ENCODE measurements at places on chromosomes 2 and 18.

GRCh38 chr2:68359889-68360288, 5.2 kb upstream of the PLEK start:
- DNase-seq: no peak
- no peak overlapping the region for H3K4me3 ChIP-seq
- H3K36me3 ChIP-seq: no peaks in the 10 kb centered on the region
- no peaks in the 10 kb centered on the region for H3K27me3 ChIP-seq
- H3K27ac ChIP-seq: no peak overlapping the region

DNA sequence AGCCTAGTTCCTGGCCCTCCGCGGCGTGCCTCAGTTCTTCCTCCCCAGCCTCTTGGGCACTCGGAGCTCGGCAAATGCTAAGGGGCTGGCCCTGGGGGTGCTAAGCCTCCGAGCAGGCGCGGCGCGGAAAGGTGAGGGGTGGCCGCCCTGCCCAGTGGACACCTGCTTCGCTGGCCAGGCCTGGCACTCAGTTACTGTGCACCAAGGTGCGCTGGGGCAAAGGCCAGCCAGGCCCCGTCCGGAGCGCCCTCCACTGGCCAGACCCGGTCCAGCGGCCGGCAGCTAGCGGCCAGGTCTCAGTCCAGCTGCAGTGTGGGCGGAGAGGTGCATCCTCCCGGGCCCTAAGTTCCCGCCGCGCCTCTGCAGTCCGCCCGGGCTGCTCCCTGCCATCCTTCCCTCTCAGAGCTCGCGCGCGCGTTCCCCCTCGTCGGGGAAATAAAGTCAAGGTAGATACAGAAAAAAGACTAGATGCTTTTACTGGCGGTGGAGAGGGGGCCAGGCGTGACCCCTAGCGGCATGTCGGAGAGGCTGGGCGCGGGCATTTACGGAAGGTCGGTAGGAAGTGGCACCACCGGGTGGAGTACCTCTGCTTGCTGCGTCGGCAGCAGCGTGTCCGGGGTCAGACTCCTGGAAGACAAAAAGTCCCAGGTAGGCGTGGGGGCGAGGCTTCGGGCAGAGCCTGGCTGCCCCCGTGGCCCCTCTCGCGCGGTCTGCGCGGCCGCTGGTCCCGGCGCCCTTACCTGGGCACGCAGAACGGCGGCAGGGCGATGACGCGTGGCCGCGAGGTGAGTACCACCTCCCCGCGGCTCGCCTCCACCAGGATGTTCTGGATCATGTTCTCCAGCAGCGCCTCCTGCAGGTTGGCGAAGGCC, 9.4 kb upstream of the CRYBA2 start:
- DNase-seq: peak; percentile 34
- H3K27ac ChIP-seq: no peak overlapping the region
- H3K4me1 ChIP-seq: peaks cover 20% of the 10 kb centered on the region
- peaks cover 13% of the 10 kb centered on the region for H3K36me3 ChIP-seq
- H3K4me3 ChIP-seq: peak overlapping the region; percentile 87

DNA sequence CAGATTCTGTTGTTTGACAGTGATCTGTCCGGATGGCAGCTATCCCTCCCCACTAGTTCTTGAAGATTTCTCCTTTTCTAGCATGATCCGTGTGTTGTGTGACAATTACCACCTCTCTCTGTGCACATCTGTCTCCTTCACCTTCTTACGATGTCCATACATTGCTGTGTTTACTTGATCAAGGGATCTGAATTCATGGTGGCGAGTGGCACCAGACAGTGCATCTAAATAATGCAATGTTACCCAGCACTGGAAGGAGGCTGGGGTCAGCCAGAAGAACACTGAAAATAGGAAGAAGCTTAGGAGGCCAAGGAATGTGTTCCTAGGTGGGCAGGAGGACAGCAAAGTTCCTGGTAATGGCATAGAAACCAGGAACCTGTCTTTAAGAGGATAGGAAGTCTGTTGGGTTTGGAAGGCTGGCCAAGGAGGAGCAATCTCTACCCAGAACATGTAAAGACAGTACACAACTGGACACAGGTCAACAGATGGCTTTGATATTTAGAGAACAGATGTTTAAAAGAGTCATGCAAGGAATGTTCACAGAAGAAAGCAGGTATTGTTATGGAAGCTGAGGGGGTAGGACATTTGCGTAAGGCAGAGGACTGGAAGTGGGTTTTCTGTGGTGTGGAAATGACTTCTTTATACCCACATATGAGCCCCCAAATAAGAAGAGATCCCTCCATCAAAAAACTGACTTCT, 126.4 kb downstream of the HRH4 start:
- no peak overlapping the region for H3K27ac ChIP-seq
- H3K36me3 ChIP-seq: no peaks in the 10 kb centered on the region
- H3K4me3 ChIP-seq: no peak overlapping the region
- H3K27me3 ChIP-seq: peaks cover 35% of the 10 kb centered on the region

DNA sequence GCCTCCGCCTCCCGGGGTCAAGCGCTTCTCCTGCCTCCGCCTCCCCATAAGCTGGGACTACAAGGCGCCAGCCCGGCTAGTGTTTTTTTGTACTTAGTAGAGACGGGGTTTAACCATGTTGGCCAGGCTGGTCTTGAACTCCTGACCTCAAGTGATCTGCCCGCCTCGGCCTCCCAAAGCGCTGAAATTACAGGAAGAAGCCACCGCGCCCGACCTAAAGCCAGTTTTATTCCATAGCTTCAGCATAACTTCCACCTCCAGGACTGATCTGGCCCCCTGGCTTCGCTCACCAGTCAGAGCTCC, 783 bp upstream of the TXNL4A start:
- H3K4me3 ChIP-seq: peak overlapping the region; percentile 94

- H3K36me3 ChIP-seq: peaks cover 2% of the 10 kb centered on the region
- no peaks in the 10 kb centered on the region for H3K4me1 ChIP-seq
- DNase-seq: no peak
- no peak overlapping the region for H3K27ac ChIP-seq
Observed at GRCh38 chr18:48572402-48573126, 33.7 kb downstream of the CTIF start.

DNA sequence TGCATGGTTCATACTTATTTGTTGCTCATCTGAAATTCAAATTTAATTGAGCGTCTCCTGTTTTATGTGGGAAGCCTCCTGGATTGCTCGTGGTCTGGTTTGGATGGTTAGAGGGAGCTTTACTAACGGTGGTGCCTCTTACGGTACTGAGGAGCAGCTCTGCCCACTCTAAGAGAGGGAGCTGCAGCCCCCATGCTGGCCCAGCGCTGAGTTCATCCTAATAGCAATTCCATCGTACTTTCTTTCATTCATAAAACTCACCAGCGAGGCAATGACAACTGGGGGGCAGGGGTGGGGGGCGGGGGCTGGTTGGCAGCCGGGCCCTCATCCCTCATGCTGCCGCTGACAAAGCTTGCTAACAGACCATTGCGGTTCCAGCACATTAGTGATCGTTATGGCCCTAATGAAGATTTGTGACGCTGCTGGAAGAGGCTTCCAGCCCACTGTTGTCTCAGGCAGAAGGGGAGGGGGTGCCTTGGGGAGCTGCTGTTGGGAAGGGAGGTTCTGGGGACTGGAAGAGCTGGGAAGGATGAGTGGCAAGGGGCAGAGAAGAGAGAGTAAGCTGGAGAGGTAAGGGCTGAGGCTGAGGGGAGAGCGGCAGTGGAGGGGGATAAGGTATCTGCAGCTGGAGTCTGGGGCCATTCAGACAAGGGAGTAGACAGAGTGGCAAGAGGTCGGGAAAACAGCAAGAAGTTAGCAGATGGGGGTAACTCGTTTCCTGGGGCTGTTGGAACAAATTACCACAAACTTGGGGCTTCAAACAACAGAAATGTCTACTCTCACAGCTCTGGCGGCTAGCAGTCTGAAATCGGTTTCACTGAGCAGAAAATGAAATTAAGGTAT, 238.1 kb downstream of the LPIN1 start:
- no peaks in the 10 kb centered on the region for H3K36me3 ChIP-seq
- H3K4me3 ChIP-seq: no peak overlapping the region
- H3K27ac ChIP-seq: no peak overlapping the region
- DNase-seq: no peak

DNA sequence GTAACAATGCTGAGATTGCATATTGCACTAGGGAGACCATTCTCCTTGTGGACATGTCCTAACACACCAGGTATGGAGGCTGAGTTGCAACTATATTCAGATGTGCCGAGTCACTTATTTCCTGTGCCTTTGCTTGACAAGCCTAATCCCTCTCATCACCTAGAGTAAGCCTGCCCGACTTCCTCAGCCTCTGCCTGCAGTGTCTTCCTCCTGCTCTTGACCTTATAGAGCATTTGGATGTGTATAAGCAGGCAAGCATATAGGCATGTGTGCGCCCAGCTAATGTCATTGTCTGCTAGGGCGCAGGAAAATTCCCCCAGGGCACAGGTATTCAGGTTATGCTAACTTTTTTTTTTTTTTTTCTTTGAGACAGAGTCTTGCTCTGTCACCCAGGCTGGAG, 316.9 kb downstream of the CDH2 start:
- no peak for DNase-seq
- no peaks in the 10 kb centered on the region for H3K4me1 ChIP-seq
- no peak overlapping the region for H3K4me3 ChIP-seq
- no peaks in the 10 kb centered on the region for H3K36me3 ChIP-seq
- H3K27me3 ChIP-seq: no peaks in the 10 kb centered on the region

- peaks cover 2% of the 10 kb centered on the region for H3K36me3 ChIP-seq
- H3K4me3 ChIP-seq: no peak overlapping the region
- DNase-seq: no peak
- H3K27ac ChIP-seq: no peak overlapping the region
Observed at GRCh38 chr2:65353046-65353445, 79.4 kb downstream of the SPRED2 start.

GRCh38 chr18:28287146-28287545, 110.2 kb upstream of the CDH2 start:
- no peak overlapping the region for H3K27ac ChIP-seq
- no peaks in the 10 kb centered on the region for H3K27me3 ChIP-seq
- H3K4me1 ChIP-seq: no peaks in the 10 kb centered on the region
- no peak for DNase-seq

- no peaks in the 10 kb centered on the region for H3K4me1 ChIP-seq
- no peak overlapping the region for H3K27ac ChIP-seq
- H3K27me3 ChIP-seq: no peaks in the 10 kb centered on the region
- H3K4me3 ChIP-seq: no peak overlapping the region
Observed at GRCh38 chr2:75238670-75239330, 39.5 kb upstream of the TACR1 start.

- no peak for DNase-seq
- H3K27me3 ChIP-seq: no peaks in the 10 kb centered on the region
- no peaks in the 10 kb centered on the region for H3K36me3 ChIP-seq
Observed at GRCh38 chr2:7607441-7608173, 690.4 kb downstream of the RNF144A start.

DNA sequence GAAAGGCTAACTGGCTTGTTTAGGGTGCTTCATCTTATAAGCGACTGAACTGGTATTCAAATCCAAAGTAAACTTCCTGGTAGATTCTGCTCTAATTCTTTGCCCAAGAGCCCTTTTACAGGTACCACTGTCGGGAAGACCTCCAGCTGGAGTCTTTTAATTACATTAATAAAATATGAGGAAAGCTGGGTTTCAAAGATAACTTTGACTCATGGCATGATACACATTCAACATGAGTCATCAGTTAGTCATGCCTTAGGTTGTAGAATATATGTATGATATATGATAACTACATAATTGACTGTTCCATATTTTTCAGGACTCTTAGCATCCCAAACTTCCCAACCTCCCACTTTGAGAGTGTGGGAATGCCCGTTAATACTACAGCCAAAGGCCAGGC, 32.3 kb downstream of the ZCCHC2 start:
- H3K27me3 ChIP-seq: no peaks in the 10 kb centered on the region

- DNase-seq: no peak
- no peaks in the 10 kb centered on the region for H3K27me3 ChIP-seq
- no peak overlapping the region for H3K4me3 ChIP-seq
- H3K4me1 ChIP-seq: no peaks in the 10 kb centered on the region
Observed at GRCh38 chr18:31230495-31230894, 67.8 kb upstream of the DSC1 start.

DNA sequence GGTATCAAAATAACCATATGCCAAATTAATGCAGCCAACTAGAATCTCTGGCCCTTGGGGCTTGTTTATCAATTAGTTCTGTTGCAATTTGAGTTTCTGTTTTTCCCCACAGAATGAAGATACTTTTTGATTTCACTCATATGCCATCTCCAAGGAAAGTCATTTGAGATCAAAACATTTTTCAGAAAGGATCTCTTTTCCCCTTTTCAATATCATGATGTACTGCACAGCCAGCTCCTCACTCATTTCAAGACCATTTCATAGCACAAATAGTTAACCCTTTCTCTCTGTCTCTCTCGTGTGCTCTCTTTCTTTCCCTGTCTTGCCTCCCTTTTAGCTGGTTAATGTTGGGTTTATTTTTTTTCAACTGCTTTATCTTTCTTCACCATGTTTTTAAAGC, 387.3 kb downstream of the STK39 start:
- no peaks in the 10 kb centered on the region for H3K36me3 ChIP-seq
- no peak for DNase-seq
- H3K4me1 ChIP-seq: no peaks in the 10 kb centered on the region
- H3K4me3 ChIP-seq: no peak overlapping the region
- H3K27ac ChIP-seq: no peak overlapping the region

GRCh38 chr2:161391737-161392506, 24.2 kb upstream of the TBR1 start:
- no peak for DNase-seq
- no peak overlapping the region for H3K4me3 ChIP-seq
- H3K4me1 ChIP-seq: peaks cover 2% of the 10 kb centered on the region
- no peaks in the 10 kb centered on the region for H3K27me3 ChIP-seq
- H3K36me3 ChIP-seq: peaks cover 13% of the 10 kb centered on the region

- H3K36me3 ChIP-seq: no peaks in the 10 kb centered on the region
- H3K27me3 ChIP-seq: peaks cover 16% of the 10 kb centered on the region
- no peak overlapping the region for H3K27ac ChIP-seq
- DNase-seq: no peak
- H3K4me3 ChIP-seq: no peak overlapping the region
Observed at GRCh38 chr2:120933693-120934573, 198.3 kb downstream of the GLI2 start.

GRCh38 chr2:61262699-61263098, 100.7 kb downstream of the C2orf74 start:
- H3K27ac ChIP-seq: no peak overlapping the region
- peaks cover 10% of the 10 kb centered on the region for H3K36me3 ChIP-seq
- H3K27me3 ChIP-seq: no peaks in the 10 kb centered on the region
- H3K4me3 ChIP-seq: no peak overlapping the region
- no peak for DNase-seq

DNA sequence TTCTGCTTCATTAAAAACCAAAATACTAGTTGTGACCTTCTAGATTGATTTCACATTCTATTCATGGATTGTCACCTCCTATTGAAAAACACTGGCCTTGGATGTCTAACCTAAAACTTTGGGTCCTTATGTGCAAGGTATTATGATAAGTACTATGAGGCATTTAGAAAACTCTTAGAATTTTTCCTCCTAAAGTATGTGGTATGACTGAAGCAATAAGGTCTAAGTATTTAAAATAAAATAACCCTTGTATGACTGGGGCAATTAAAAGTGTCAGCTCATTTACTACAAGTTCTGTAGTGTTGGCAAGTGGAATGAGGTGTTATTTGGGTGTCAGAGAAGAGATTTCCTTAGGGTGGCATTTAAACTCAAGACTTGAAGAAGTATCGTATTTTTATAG, 15.1 kb downstream of the KCMF1 start:
- DNase-seq: no peak
- no peak overlapping the region for H3K4me3 ChIP-seq
- H3K27me3 ChIP-seq: no peaks in the 10 kb centered on the region
- H3K27ac ChIP-seq: peak overlapping the region; percentile 91
- H3K36me3 ChIP-seq: no peaks in the 10 kb centered on the region

- peaks cover under 1% of the 10 kb centered on the region for H3K4me1 ChIP-seq
- no peaks in the 10 kb centered on the region for H3K27me3 ChIP-seq
- H3K4me3 ChIP-seq: no peak overlapping the region
- peaks cover 3% of the 10 kb centered on the region for H3K36me3 ChIP-seq
- no peak for DNase-seq
- no peak overlapping the region for H3K27ac ChIP-seq
Observed at GRCh38 chr18:76915456-76915855, 93.1 kb downstream of the ZNF236 start.

Measured in T-helper 17 cell (primary cell).